ENCODE measurements at places on chromosomes 3 and 15.

GRCh38 chr3:16319307-16319706 is 54.3 kb downstream of the OXNAD1 start:
- DNase-seq: no peak

DNA sequence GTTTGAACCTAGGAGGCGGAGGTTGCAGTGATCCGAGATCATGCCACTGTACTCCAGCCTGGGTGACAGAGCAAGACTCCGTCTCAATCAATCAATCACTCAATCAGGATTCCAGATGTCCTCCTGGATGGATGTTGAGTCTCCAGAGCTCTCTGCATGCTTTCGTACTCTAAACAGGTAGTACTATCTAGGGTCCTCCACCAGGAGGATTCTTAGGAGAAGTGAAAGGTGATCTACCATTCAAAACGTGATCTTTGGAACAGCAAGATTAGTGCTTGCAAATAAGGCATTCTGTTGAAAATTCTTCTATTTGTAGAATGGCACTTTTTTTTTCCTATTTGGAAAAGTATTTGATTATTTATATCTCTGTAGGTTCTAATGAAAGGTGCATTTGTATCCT is 34.3 kb downstream of the CNOT10 start:
- DNase-seq: no peak

DNA sequence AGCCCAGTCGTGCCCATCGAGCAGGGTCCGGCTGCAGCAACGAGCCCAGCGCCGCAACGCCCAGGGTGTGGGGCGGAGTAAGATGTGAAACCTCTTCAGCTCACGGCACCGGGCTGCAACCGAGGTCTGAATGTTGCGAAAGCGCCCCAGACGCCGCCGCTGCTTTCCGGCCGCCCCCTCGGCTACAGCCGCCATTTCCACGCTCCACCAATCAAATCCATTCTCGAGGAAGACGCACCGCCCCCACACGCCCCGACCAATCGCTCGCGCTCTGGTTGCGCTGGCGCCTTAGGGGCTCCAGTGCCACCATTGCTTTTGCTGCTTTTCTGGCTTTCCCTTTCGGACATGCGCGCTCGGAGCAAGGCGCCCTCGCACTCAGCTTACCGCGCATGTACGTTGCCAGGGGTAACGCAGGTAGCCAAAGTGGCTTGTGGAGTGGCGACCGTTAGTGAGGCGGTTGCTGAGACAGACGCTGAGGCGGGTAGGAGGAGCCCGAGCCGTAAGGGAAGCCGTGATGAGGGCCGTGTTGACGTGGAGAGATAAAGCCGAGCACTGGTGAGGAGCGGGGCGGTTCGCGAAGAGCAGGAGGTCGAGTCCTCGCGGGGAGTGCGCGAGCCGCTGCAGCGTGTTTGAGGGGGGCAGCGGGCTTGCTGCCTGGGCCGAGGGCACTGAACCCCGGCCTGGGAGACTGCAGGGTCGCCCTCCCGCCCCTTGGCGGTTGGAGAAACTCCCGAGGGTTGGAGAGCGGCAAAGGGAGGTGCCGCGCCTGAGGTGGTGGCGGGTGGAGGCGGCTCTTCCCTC is at the start of the genes IFT122 and MBD4:
Gene IFT122, plus strand, starts transcription at position 408 of the 801 bp plus-strand sequence. Its CDS starts 107 bp downstream, at position 515.
Gene MBD4, minus strand, starts transcription at position 132 of the 801 bp plus-strand sequence. Its CDS starts 115 bp downstream, at position 17.
- peak; percentile 100 for DNase-seq

DNA sequence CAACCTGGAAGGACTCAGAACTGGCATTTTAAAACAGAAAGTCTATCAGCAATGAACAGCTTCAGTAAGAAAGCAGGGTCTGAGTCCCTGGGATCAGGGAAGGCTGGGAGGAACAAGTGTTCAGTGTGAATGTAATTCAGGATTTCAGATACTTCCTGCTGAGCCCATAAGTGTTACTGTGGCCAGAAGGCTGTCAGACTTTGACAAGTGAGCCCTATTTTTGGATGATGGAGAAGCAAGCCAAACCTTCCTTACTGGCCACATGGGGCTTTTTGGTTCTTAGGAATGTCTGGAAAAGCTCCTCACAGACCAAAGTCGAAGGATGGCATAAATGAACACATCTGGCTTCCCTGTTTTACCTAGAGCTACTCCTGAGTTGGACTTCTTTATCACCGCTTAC is 157.2 kb downstream of the BBX start:
- no peak for DNase-seq

GRCh38 chr3:76500746-76501275 is 539.1 kb upstream of the ROBO2 start:
- DNase-seq: no peak

DNA sequence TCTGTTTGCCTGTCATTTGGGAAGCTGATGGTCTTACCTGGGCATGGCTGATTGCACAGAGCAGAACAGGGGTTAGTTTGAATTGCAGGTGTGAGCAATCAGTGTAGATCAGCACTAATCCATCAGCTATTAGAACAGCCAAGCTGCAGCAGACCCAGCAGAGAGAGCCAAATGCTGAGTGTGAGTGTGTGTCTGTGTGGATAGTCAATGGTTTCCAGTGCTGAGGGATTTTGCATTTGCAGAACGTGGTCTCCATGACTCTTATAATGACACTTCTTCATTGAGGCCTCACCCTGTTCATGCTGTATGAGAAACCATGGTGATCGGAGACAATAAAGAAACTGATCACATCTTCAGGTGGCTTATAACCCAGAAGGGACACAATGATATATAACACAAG is 312.1 kb downstream of the SOX2 start:
- peak; percentile 33 for DNase-seq

DNA sequence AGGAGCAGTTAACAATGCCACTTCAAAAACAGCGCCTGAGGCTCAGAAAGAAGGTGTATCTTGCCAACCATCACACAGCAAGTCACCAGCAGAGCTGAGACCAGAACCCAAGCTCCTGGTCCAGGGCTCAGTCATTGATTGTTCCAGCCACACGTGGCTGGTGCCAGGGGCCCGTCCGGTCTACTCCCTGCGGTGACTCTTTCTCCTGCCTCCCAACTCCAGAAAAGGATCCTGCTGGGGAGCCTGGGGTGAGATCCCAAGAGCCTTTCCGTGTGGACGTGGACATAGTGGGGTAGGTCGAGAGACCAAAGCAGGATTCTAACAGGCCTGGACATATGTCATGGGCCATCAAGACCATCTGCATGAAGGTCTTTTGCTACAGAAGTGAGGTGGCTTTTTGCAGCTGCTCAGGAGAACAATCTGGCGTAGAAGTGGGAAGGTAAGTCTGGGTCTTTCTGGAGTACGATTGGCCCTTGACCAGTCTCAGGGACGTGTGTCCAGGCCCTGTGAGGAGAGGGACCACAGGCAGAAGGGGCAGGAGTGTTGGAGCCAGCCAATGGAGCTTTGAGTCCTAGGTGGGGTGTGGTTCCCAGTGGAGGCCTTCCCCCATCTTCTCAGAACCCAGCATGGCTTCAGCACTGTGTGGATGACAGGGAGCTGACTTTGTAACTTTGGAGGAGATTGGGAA is 105.4 kb downstream of the HMG20A start:
- no peak for DNase-seq
